ENCODE measurements at places on chromosomes 7 and 10. TPM values are rescaled to one million over a fixed set of nuclear protein-coding genes. Genes with fewer than 3 reads are reported as not detected.

DNA sequence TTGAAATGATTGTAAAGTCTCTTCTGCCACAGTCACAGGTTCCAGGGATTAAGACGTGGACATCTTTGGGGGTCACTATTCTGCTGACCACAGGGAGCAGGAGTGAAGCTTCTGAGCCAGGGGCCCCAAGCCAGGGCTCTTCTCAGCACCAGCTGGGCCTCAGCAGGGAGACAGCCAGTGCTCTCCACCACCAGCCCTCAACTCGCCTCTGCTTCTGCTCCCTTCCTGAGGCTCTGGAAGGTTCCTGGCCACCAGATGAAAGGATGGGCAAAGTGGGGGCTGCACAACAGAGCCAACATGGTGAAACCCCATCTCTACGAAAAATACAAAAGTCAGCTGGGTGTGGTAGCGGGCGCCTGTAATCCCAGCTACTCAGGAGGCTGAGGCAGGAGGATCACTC, 11.2 kb upstream of the CRYGN start:
- DNase-seq, result no peak
- no peaks in the 10 kb centered on the region for H3K4me1 ChIP-seq
- H3K36me3 ChIP-seq, result no peaks in the 10 kb centered on the region
- no peaks in the 10 kb centered on the region for H3K27me3 ChIP-seq
- no peak overlapping the region for H3K27ac ChIP-seq
- H3K4me3 ChIP-seq, result no peak overlapping the region

GRCh38 chr7:134804351-134804750, 24.9 kb downstream of the CALD1 start:
- no peak overlapping the region for H3K27ac ChIP-seq
- no peak overlapping the region for H3K4me3 ChIP-seq
- H3K27me3 ChIP-seq, result no peaks in the 10 kb centered on the region
- H3K36me3 ChIP-seq, result no peaks in the 10 kb centered on the region
- no peak for DNase-seq

DNA sequence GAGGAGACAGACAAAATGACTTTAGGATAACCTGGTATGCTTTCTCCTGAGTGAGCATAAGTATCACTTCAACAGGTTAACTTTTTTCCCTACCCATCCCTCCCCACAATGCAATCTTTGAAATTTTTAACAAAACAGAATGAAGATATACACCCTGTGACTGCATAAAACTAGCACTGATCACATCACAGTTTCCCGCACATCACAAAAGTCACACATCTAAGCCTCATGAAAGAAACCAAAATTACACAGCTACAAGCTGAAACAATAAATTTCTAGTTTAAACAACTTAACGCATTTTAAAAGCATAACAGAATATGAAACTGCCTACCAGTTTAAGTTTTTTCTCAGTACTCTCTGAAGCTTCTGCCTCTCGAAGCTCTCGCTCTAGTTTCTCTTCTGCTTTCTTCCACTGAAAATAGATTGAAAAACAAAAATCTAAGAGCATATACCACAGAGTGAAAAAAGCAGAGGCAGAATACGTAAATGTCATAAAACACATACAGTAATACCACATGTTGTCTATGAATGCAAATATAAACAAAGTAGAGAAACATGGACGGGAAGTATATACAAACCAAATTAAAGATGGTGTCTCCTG, 18.1 kb downstream of the NOC3L start:
- H3K27me3 ChIP-seq, result no peaks in the 10 kb centered on the region
- H3K36me3 ChIP-seq, result peaks cover 7% of the 10 kb centered on the region
- H3K27ac ChIP-seq, result no peak overlapping the region
- DNase-seq, result no peak
- H3K4me1 ChIP-seq, result no peaks in the 10 kb centered on the region

DNA sequence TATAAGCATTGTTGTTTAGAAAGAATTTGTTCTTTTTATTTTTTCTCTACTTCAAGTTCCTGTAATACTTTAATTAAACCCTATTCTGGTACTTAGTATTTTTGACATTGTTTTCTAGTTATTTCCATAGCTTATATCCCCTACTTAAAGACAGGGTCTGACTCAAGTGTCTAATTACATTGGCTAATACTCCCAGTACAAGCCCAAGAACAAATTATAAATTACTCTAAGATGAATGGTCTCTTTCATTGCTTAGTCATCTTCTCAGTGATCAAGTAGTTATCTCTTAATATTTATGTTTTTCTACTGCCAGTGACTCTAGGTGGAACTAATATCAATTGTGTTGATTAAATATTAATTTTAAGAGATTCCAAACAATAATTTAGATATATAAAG, 21.6 kb downstream of the AHR start:
- DNase-seq, result no peak
- no peak overlapping the region for H3K4me3 ChIP-seq
- H3K27me3 ChIP-seq, result no peaks in the 10 kb centered on the region
- no peak overlapping the region for H3K27ac ChIP-seq
- H3K36me3 ChIP-seq, result no peaks in the 10 kb centered on the region

DNA sequence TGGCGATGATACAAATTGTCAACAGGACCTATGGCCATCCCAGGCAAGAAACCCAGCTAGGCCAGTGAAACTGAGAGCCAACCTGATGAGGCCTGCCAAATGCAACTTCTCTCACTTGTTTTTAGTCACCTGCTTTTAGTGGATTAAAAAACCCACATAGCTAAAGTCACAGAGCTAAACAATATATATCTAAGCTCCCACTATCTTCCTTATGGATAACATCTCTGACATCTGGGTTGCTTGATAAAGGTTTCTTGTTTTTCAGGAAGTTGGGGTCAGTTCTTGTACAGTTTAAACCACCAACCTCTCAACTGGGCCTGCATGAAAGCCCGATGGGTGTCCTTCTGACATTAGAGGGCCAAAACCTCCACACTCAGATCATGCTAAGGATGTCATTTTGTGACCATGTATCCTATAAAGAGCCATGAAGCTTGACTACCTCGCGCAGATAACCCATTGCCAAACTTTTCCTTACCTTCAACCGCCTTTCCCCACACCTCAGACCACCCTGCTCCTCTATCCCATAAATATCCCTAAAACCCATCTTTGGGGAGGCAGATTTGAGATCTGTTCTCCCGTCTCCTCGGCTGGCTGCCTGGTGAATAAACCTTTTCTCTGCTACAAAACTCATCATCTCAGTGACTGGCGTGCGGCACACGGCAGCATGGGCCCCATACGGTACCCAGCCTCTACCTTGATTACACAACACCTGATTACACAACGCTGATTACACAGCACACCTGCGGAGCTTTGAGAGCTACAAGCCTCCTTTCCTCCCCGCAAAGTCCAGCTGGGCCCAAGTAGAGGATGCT, 797 bp upstream of the STMP1 start:
- H3K4me3 ChIP-seq, result peak overlapping the region; percentile 54
- H3K36me3 ChIP-seq, result no peaks in the 10 kb centered on the region
- peaks cover 11% of the 10 kb centered on the region for H3K4me1 ChIP-seq
- H3K27ac ChIP-seq, result peak overlapping the region; percentile 87

The PRSS2 gene
- 66,346 TPM for total RNA-seq

The LIPJ gene
- total RNA-seq, result 0.06 TPM

The GOLGA7B gene
- 2.0 TPM for total RNA-seq

The CYP2C19 gene
- not detected for total RNA-seq
